Bladder microvascular endothelial cell (primary cell): ENCODE measurements at places on chromosomes 4 and X. TPM values are rescaled to one million over a fixed set of nuclear protein-coding genes. Genes with fewer than 3 reads are reported as not detected.

Gene VSIG4
- total RNA-seq, result not detected in 2 replicates

Gene DCX
- not detected in 2 replicates for total RNA-seq

Gene KLB
- total RNA-seq, result 0.06 TPM in 1 of 2 replicates, not detected in the other

Gene TBC1D14
- total RNA-seq, result 14.9 and 33.0 TPM in 2 replicates

Gene AMBN
- not detected in 2 replicates for total RNA-seq

Gene GPRIN3
- 1.1 and 2.3 TPM in 2 replicates for total RNA-seq

Gene CAPN6
- total RNA-seq, result not detected in 2 replicates
